Activated T-cell treated with anti-CD3 and anti-CD28 coated beads for 48 hours (primary cell): ENCODE measurements at places on chromosomes 1 and 21.

DNA sequence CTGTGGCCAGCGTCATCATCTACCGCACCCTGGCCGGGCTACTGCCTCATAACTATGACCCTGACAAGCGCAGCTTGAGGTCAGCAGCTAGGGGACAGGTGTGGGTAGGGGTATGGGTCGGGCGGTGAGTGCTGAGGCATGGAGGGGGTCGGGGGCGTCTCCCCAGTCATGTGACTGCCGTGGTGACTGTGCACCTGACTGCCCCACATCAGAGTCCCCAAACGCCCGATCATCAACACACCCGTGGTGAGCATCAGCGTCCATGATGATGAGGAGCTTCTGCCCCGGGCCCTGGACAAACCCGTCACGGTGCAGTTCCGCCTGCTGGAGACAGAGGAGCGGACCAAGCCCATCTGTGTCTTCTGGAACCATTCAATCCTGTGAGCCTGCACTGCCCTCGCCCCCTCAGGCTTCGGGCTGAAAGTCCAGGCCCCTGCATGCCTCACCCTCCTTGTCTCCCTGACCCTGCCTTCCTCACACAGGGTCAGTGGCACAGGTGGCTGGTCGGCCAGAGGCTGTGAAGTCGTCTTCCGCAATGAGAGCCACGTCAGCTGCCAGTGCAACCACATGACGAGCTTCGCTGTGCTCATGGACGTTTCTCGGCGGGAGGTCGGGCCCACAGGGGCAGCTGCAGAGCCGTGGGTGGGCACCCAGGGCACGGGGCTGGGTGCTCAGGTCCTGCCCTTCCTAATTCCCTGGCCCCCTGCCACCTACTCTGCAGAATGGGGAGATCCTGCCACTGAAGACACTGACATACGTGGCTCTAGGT is 13.5 kb downstream of the PSRC1 start:
- DNase-seq = no peak

- no peak for DNase-seq
Observed at GRCh38 chr1:72557446-72558049, 275.2 kb upstream of the NEGR1 start.

- DNase-seq = no peak
Observed at GRCh38 chr1:167221126-167221737, 546 bp downstream of the POU2F1 start.

DNA sequence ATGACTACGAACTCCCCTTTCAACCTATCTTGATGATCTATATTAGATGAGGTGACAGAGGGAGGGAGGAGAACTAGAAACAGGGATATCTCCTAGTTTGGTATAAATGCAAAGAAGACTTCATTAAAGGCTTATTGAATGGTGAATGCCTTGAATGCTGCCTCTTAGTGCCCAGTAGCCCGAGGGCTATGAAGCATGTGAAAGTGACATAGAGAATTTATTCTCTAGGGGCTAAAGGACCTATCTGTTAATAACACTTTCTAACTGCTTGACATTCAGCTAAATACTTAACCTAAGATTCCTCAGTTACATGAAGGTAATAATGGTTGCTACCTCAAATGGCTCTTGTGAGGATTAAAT is 764.1 kb downstream of the LTN1 start:
- no peak for DNase-seq

GRCh38 chr1:193730017-193730416 is 543.6 kb upstream of the B3GALT2 start:
- DNase-seq = no peak

DNA sequence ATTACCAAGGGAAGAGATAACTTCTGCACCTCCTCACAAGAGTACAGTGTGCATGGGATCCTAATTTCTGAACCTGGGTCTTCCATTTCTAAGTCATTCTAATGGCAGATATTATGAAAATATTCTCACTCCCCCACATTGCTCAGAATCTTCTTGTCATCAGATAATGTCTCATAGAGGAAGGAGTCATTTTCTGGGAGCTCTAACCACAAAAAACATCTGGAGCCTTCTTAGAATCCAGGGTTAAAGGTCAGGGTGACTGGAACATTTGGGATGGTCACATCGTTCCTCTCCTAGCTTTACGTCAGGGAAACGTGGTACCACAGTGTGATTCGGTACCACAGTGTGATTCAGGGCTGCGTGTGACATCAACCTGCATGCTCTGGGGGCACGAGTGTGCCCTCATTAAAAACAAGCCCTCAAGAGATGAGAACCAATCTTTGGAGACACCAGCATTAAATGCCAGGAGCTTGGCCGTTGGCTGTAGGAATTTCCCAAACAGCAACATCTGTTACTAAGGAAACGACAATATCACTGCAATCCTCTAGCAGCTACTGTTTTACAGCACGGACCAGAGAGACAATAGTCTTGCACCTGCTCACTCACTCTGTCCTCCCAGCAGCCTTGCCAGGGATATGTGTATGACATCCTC is 179.1 kb downstream of the PSMG1 start:
- DNase-seq = no peak

GRCh38 chr1:248901578-248901977 is 4.5 kb upstream of the PGBD2 start:
- no peak for DNase-seq

DNA sequence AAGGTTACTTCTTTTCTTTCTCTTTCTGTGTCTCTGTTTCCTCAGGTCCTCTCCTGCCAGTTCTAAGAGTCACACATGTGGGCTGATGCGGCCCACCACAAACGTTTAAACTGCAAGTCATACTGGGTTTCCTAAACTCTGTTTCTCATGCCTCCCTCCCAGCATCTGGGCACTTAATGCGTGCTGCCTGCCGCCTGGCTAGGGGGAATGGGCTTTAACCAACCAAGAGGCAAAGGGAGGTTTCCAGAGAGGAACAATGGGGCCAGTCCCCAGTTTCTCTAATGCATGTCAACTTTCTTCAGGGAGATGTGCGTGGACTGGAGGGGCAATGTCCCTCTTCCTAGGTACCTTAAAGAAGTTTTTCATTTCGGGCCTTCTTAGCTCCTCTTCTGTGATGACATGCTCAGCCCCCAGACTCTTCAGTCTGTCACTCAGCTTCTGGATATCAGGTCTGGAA is 19.9 kb upstream of the SRSF4 start:
- DNase-seq = no peak

GRCh38 chr1:30654188-30654587 is 69.2 kb downstream of the MATN1 start:
- DNase-seq = no peak

DNA sequence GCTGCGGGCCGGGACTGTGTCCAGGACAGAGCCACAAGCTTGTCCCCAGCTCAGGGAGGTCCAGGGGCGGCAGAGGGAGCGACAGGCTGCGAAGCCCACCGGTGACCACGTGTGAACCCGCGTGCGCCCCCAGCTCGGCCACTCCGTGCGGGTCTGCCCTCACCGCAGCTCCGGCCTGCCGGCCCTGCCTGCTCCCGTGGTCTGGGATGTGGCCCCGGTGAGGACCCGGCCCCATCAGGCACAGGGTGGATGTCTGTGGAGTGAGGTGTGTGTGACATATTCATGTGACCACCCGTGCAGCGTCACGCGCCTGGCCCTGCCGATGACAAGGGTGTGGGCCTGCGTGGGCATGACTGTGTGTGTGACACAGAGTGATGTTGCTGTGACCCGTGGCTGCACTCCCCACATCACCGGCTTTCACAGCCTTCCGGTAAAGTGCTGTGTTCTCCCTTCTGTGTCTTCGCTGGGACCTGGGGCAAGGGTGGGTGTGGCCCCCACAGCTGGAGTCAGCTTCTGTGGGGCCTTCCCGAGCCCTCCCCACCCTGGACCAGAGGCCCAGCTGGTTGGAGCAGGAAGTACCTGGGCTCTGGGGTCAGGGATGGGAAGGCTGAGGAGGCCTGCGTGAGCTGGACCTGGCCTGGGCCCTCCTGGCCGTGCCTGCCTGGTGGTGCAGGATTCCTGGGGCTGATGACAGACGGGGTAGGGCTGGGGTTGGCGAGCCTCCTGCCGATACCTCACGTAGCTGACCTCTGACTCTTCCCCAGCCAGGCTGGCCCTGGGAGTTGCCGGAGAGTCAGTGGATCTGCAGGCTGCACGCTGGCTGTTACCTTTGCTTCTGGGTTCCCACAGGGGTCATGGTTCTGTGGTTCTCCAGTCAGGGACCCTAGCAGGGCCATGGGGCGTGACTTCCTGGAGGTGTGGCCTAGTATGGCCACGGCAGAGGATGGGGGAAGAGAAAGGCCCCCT is 4.1 kb downstream of the RNF223 start:
- DNase-seq = no peak

- no peak for DNase-seq
Observed at GRCh38 chr1:66073388-66073787, 280.7 kb downstream of the PDE4B start.

DNA sequence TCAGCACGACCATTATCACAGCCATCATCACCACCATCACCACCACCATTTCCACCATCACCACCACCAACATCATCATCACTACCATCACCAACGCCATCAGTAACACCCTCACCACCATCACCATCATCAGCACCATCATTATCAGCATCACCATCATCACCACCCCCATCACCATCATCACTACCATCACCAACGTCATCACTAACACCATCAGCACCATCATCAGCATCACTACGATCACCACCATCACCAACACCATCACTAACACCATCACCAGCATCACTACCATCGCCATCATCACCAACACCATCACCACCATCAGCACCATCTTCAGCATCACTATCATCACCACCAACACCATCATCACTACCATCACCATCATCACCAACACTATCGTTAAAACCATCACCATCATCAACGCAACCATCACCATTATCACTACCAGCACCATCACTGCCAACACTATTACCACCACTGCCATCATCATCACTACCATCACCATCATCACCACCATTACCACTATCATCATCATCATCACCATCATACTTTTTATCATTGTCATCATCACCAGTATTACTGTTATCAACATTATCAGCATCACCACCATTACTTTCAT is 1.3 kb downstream of the TAS1R2 start:
- no peak for DNase-seq

GRCh38 chr1:227740401-227740960 is 5.2 kb downstream of the SNAP47 start:
- DNase-seq = no peak

DNA sequence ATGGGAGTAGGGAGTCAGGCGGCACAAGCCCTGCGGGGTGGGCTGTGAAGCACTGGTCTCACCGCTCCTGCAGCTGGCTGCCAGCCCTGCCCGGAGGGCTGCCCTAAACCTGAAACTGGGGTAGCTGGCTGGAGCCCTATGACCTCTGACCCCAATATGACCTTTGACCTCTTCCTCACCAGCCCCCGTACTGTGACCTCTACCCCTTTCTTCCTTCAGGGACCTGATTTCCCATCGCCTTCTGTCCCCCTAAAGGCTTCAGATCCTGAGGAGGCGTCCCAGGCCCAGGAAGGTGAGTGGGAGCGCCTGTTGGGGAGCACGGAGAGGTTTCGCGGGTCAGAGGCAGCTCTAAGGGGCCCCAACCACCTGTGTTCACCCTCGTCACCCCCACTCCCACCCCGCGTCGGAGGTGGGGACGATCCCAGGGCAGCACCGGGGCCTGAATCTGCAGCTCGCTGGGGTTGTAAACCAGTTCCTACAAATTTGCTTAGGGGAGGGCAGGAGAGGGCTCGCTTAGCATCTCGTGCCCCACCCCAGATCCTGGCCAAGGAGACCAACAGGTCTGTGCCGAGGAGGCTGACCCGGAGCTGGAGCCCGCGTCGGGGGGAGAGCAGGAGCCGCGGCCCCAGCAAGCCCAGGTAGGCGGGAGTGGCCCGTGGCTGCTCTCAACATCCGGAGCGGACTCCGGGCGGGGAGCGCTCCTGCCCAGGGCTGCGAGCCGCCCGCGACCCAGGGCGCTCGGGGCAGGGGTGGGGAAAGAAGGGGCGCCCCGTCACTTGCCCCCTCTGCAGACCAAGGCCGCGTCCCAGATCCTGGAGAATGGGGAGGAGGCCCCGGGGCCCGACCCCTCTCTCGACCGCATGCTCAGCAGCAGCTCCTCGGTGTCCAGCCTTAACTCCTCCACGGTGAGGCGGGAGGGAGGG is 7.3 kb downstream of the SYTL1 start:
- DNase-seq = no peak

DNA sequence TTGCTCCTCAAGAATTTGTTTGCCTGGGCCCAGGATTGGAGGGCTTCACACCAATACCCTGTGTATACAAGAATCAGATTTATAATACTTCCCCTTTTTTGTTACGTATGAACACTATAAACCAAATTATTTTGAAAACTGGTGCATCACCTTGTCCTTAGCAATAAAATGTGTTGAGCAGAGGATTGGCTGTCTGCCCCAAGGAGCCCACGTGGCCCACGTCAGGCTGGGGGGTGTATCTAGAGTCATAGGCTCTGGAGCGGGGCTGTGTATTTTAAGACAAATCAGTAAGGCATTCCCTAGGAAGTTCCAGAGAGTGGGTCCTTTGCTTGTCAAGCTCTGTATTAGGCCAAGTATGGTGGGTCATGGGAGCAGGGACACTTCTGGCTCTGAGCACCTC is 2.0 kb upstream of the ST3GAL3 start:
- no peak for DNase-seq

DNA sequence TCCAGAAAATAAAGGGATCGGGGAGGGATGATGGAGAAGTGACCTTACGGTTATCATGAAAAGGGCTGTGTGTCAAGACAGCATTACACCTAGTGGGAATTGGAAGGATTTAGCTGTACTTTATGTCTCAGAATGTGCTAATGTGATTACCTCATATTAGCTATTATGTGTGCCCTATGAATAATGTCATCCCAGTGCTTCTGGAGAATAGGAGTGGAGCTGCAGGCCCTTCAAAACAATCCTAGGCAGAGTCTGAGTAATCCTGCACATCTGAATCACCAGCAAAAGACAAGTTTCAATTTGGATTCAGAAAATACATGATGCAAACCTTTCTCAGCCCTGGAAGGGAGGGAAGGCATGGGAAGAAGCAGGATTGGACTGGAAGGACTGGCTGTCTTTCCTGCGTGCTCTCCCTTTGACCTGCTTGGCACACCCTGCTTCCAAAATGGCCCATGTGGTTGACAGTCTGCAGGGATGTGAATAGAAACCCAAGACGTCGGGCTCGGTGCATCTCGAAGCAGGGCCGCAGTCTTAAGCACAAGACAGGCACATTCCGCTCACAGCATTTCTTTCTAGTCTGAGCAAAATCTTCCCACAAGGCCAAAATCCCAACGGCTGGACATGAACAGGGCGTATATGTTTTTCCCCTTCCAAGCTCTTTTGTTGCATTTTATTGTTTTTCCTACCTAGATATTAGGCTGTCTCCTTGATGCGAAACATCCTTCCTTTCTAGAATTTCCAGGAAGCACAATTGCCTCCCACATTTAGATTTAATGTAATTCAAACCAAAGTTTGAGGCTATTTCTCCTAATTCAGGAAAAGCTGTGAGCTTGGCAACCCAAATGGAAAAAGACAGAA is 54.3 kb upstream of the TARBP1 start:
- no peak for DNase-seq
